Activated T-helper 1 cell treated with anti-CD3 and anti-CD28 coated beads, Interleukin-12 subunit alpha, Interleukin-12 subunit beta, Interleukin-2, Interleukin-4 antibody, amounts not matched to agents 30 ng/mL and 10 ng/mL and 1 ng/mL, durations not matched to agents 14 hours and 24 hours and 36 hours (primary cell): ENCODE measurements at places on chromosomes 5 and 9. TPM values are rescaled to one million over a fixed set of nuclear protein-coding genes. Genes with fewer than 3 reads are reported as not detected.

DNA sequence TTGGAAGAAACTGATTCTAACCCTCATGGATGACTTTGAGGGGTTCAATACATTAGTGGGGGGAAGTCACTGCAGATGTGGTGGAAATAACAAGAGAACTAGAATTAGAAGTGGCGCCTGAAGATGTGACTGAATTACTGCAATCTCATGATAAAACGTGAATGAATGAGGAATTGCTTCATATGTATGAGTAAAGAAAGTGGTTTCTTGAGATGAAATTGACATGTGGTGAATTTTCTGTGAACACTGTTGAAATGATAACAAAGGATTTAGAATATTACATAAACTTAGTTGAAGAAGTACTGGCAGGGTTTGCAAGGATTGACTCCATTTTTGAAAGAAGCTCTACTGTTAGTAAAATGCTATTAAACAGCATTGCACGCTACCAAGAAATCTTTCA is 113.0 kb downstream of the UGCG start:
- H3K27me3 ChIP-seq = peaks cover 41% of the 10 kb centered on the region
- H3K4me1 ChIP-seq = peaks cover 25% of the 10 kb centered on the region
- no peaks in the 10 kb centered on the region for H3K36me3 ChIP-seq
- no peak overlapping the region for H3K4me3 ChIP-seq
- DNase-seq = no peak
- H3K27ac ChIP-seq = no peak overlapping the region

DNA sequence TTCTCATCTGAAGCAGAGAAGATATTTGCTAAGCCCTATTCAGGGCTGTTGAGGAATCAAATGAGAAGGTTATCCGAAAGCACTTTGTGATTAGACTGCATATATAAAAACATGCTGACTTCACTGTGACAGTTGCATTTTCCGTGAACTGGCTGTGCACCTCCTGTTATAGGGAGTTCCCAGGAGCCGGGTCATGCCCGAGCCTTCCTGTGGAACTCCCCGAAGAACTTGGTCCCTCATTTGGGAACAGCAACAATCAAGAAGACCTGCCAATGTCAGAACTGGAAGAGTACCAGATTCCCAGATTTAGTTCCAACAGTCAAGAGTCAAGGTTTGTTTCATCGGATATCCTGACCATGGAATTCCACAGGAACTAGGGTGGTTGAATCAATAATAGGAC is 130.4 kb upstream of the RAI14 start:
- DNase-seq = no peak
- H3K27me3 ChIP-seq = no peaks in the 10 kb centered on the region
- peaks cover 8% of the 10 kb centered on the region for H3K4me1 ChIP-seq
- H3K36me3 ChIP-seq = no peaks in the 10 kb centered on the region
- H3K4me3 ChIP-seq = no peak overlapping the region
- no peak overlapping the region for H3K27ac ChIP-seq

- no peaks in the 10 kb centered on the region for H3K36me3 ChIP-seq
- peak overlapping the region; percentile 71 for H3K27ac ChIP-seq
- DNase-seq = no peak
- H3K4me1 ChIP-seq = peaks cover 9% of the 10 kb centered on the region
Measured at GRCh38 chr9:137300567-137301080, 1.4 kb downstream of the NRARP start.

DNA sequence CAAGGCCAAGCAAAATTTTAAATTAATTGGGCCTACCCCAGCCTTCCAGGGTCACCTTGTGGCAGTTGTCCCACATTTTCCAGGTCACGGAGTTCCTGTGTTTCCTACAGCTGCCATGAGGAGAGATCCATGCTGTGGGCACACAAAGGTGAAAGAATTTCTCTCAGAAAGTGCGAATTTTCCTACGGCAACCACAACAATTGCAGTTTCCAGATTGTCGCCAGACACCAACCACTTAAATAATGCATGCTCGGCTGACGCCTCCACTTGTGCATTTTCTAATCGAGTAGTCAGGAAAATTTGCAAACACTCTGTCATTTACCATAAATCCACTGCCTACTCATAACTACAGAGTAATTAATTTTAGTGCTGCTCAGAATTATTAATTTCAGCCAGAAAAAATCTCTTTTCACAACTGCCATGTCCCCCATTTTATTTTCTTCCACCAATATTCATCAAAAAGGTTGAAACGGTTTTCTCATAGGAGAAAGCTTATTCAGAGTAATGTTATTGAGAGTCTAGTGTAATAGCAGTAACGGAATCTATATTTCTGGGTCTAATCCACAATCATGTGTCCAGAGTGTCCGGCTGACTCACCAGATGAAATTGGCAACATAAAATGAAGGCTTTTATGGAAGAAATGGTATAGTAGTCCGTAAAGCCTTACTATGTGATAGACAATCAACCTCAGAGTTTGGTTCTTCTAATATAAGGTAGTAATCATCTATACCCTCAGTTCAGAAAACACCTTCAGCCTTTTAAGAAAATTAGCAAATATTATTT is 389.8 kb downstream of the NR2F1-AS1 start:
- no peak overlapping the region for H3K27ac ChIP-seq
- peaks cover 2% of the 10 kb centered on the region for H3K27me3 ChIP-seq
- no peaks in the 10 kb centered on the region for H3K4me1 ChIP-seq
- no peaks in the 10 kb centered on the region for H3K36me3 ChIP-seq

DNA sequence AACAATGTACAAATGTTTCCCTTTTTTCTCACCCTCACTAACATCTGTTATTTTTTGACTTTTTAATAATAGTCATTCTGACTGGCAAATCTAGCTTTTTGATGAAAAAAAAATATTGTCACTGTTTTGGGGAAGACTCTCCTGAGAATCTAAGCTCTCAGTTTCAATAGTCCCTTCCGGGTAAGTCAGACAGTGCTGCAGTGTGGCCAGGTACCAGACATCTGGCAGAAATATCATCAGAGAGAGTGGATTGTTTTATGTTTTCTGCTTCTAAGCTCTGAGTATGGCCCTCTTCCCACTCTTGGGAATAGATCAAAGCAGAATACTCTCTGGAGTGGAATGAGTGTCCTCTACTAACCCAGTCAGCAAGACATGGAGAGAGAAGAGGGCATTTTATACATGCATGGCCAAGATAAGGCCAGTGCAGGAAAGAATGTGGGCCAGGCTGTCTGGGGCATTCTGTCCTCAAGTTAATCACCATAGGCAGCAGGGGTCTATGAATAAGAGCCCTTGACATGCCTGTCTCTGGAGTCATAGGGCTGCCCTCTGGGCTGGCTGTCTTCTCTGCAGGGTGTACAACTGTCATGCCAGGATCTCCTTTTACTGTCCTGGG is 38.5 kb upstream of the OR2S2 start:
- H3K4me3 ChIP-seq = no peak overlapping the region
- no peaks in the 10 kb centered on the region for H3K4me1 ChIP-seq
- no peak overlapping the region for H3K27ac ChIP-seq
- DNase-seq = no peak
- no peaks in the 10 kb centered on the region for H3K36me3 ChIP-seq

GRCh38 chr9:129968690-129969485 is 74.1 kb downstream of the FNBP1 start:
- H3K4me1 ChIP-seq = peaks cover 54% of the 10 kb centered on the region
- H3K27me3 ChIP-seq = no peaks in the 10 kb centered on the region
- no peak for DNase-seq
- H3K4me3 ChIP-seq = no peak overlapping the region
- H3K36me3 ChIP-seq = peaks cover 42% of the 10 kb centered on the region

DNA sequence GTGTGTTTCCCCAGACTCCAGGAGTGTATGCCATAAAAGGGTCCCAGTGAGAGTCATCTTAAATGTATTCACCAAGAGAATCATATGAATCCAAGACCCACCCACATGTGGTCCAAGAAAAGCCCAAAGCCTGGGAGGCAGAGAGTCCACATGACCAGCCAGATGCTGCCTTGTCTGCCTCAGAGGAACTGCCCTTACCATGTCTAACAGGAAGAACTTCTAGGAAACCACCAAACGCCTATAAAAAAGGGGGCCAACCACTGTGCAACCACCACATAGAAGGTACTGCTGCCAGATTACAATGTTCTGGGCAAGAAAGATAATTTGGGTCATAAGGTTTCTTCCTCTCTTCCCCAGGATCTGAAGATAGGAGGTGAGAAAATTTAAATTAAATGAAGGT is 129.8 kb upstream of the SLC24A2 start:
- no peak overlapping the region for H3K4me3 ChIP-seq
- H3K27me3 ChIP-seq = peaks cover 26% of the 10 kb centered on the region
- H3K4me1 ChIP-seq = peaks cover 7% of the 10 kb centered on the region
- no peak for DNase-seq

DNA sequence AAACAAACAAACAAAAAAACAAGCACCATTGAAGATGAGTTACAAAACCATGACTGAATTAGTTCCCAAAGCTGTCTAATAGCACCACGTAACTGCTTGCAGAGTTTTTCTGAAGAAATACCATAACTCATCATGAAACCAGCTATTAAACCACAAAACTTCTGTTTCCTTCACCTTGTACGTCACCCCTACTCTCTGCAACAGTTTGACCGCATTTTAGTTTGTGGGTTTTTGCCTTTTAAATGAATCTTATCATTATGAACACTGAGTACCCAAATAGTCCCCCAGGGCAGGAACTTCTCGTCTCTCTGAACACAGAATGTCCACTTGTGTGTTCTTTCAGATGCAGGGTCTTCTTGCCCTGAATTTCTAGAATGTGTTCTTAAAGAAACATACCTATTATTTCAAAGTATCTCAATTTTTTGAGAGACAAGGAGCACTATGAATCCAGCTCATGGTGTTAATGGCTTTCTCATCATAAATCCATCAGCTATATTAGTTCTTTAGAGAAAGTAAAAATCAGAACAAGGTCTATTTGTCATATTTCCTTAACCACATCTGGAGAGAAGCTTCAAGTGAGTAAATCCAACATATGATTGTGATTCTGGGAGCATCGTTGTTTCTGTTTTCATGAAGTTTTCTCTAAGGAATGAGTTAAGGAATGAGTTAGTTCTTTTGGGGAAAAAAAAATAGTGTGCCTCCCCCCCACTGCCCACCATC is 210.6 kb downstream of the AUH start:
- H3K4me1 ChIP-seq = peaks cover 95% of the 10 kb centered on the region
- peak overlapping the region; percentile 13 for H3K4me3 ChIP-seq
- H3K36me3 ChIP-seq = peaks cover 53% of the 10 kb centered on the region
- DNase-seq = peak; percentile 70
- H3K27ac ChIP-seq = peak overlapping the region; percentile 94
- no peaks in the 10 kb centered on the region for H3K27me3 ChIP-seq

DNA sequence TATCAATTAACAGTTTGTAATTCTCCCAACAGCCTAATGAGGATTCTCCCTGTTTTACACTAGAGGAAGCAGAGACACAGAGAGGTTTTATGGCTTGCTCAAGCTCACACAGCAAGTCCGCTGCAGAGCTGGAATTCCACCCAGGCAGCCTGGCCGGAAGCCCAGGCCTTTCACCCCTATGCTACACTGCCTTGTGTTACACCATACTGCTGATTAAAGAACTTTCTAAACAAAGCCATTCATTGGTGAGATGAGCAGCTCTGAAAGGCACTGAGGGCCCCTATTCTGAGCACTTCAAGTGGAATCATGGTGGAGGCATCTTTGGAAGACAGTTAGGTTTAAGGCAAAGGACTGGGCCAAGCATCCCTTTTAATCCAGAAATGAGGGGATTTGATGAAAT is 14.7 kb upstream of the LARP1 start:
- no peaks in the 10 kb centered on the region for H3K36me3 ChIP-seq
- no peak for DNase-seq
- no peaks in the 10 kb centered on the region for H3K4me1 ChIP-seq
- H3K27ac ChIP-seq = no peak overlapping the region

FAM221B gene
- not detected in 2 replicates for total RNA-seq

PCDHA9 gene
- total RNA-seq = not detected in 2 replicates

TAS2R1 gene
- not detected in 2 replicates for total RNA-seq

RASGEF1C gene
- not detected in 2 replicates for total RNA-seq

HAPLN1 gene
- not detected in 2 replicates for total RNA-seq

CCDC127 gene
- total RNA-seq = 9.5 and 10.9 TPM in 2 replicates
